Stromal cell of bone marrow (primary cell): ENCODE measurements at places on chromosomes 3 and 15.

- no peak for DNase-seq
Observed at GRCh38 chr3:127408684-127409420, 121.0 kb upstream of the PRR20G start.

- no peak for DNase-seq
Observed at GRCh38 chr3:127005864-127006500, 23.1 kb downstream of the PLXNA1 start.

GRCh38 chr15:44029003-44029402 is 166.1 kb downstream of the FRMD5 start:
- no peak for DNase-seq

DNA sequence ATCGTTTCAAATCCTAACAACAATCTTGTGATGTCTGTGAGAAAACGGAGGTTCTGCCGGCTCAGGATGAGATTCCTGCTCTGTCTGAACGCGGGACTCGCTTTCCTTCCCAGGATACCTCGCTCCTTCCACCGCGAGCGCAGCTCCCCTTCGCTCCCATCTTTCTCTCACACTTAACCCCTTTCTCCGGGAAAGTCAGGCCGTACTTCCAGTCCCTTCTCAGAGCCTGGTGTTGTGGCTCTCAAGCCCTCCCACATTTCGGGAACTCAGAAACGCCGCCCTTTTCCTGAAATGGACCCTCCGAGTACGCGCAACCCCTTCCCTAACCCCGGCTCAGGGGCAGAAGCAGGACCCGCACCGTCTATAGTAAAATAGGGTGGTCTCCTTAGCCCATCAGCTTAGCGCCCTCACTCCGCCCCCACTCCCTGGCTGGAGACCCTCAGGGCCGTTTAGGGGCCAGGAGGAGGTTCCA is 378 bp upstream of the FEM1B start:
- DNase-seq = no peak

GRCh38 chr3:187969581-187969950 is 184.4 kb upstream of the LPP start:
- no peak for DNase-seq
